Effector CD4-positive, alpha-beta T cell (primary cell): ENCODE measurements at places on chromosomes 2 and 18.

DNA sequence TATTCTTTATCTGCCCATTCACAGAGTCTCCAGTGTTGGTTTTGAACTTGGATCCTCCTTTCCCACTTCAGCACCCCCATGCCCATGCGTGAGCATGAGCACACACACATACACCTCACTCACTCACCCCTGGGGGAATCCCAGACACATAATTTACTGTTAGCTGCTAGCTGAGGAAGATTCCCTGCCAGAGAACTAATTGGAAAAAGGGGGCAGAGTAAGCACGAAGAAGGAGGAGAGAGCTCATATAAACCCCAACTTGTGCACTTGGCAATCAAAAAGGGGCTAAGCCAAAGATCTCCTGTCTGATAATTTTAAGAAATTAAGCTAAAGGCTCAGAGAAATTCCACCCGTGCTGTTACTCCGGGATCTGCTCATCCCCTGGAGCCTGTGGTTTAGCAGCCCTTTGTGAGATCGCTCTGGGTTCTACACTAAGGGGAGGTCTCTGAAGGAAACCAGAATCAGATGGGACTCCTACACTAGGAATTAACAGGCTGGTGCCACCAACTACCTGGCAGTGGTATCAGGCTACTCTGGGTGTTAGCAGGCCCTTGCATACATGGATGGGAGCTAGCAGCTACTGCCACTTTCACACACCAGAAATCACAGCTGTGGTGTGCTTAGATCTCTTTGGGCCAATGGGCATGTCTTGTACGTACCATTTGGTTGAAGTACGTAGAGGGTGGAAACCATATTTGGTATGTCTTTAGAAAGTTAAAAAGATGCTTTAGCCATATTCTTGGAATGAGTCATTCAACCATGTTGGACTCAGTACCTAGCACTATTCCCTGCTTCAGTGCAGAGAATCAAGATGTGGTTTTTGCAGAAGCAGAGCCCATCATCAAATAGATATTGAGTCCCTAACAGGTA is 95.6 kb upstream of the SLC14A2 start:
- no peak for DNase-seq

DNA sequence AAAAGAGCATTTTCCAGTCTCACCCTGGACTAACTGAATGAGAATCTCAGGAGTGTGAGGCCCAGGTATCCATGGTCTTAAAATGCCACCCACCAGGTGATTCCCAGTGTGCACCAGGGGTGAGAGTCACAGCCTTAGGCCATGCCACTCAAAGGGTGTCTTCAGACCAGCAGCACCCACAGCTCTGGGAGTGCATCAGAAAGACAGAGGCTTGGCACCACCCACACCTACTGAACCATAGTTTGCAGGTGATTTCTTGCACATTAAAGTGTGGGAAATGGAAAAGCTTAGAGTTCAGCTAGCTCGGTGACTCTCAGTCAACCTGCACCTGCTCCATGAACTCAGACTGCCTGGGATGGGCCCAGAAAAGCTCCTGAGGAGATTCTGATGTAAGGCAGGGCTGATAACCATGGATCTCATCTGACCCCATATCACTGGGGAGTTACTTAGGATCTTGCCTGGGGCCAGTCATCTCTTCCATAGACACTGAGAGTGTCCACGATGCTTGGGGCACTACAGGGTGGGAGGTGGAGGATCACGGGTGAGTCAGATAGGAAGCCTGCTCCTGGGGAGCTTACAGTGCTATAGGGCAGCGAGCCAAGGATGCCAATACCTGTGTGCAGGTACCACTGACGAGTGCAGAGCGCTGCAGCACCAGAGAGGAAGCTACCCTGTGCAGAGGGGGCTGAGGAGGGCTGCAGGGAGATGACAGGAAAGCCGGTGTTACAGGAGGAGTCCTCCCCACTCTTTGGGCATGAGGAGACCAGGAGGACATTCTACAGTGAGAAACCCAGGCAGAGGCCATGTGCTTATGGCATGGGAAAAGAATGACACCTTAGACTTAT is 4.6 kb downstream of the IL37 start:
- DNase-seq = no peak

DNA sequence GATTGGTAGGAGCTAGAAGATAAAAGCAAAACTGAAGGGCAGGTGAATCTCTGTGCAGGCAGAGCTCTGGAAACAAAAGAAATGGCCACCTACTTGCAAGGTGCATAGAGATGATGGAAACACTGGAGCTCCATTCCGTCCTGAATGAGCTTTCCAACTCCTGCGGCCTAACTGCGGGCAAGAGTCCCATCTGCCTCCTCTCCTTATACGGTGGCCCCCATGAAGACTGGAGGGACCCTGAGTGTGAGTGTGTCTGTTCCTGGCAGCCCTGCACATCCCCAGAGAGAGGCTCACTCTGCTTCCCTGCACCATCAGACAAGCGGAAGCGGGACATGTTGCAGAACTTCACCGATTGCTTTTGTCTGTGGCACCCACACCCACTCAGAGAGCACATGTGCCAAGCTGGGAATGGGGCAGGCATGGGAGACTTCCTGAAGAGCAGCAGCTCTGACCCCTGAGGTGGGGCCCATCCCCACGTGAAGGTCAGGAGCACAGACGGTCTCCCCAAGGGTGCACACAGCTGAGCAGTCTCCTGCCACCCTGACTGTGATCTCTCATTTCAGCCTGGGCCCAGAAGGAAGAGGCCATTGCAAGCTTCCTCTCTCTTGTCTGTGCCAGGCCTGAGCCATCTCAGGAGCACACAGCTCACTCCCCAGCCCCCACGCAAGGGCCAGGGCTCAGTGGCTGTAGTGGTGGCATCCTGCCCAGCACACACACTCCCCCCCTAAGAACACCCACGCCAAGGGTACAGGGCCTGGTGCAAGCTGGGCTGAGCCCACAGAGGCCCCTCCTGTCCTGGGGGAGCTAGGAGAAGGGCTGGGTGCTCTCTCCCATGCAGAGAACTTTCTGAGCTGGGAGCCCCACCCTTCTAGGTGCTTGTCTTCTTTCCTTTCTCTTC is 75.3 kb downstream of the STPG4 start:
- DNase-seq = no peak

DNA sequence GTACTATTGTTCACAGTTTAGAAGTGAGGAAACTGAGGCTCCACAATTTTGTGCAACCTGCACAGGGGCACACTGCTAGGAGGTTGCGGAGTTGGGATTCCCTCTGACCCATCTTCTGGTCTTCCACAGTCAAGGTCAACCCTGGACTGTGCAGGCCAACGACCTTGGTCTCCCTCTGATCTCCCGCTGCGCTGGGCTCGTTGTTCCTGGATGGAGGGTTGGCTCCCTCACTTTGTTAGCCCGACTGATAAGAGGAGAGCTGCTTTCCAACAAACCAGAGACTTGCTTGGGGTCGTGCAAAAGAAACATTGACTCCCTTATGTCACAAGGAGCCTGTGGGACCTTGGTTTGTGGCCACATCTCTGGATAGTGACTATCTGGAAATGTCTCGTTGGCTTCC is 187.6 kb downstream of the MYCN start:
- DNase-seq = no peak

- DNase-seq = no peak
Measured at GRCh38 chr2:96914332-96914731, 44.5 kb upstream of the SEMA4C start.

GRCh38 chr2:238495422-238495821 is 68.7 kb downstream of the ASB1 start:
- DNase-seq = no peak

- DNase-seq = no peak
Measured at GRCh38 chr2:208807756-208808155, 401.2 kb downstream of the PTH2R start.
